ENCODE measurements at places on chromosomes 4 and X. TPM values are rescaled to one million over a fixed set of nuclear protein-coding genes. Genes with fewer than 3 reads are reported as not detected.

Gene PDE5A
- total RNA-seq = 2.6 TPM

Gene SHROOM3
- total RNA-seq = 28.9 TPM

Gene PDE6B
- 29.0 TPM for total RNA-seq

Gene FAM9B
- total RNA-seq = not detected

Gene SORBS2
- total RNA-seq = 3.7 TPM

Gene PNPLA4
- total RNA-seq = 24.8 TPM

Gene EGFL6
- total RNA-seq = under 0.01 TPM

Gene ADH7
- not detected for total RNA-seq

Gene CXorf49
- not detected for total RNA-seq

Gene AMBN
- not detected for total RNA-seq

Gene NXF2B
- not detected for total RNA-seq

Gene ATP8A1
- 1.1 TPM for total RNA-seq

Gene TSC22D3
- total RNA-seq = 277 TPM

Gene KLHL4
- 20.7 TPM for total RNA-seq

Gene ANTXR2
- 30.6 TPM for total RNA-seq

Gene CFAP47
- total RNA-seq = 0.13 TPM

Gene FOXR2
- not detected for total RNA-seq

Gene FGA
- 0.63 TPM for total RNA-seq

Gene QRFPR
- not detected for total RNA-seq

Gene AFP
- total RNA-seq = not detected

Gene CSAG1
- total RNA-seq = not detected

Gene MAGEA6
- not detected for total RNA-seq

Gene EVC2
- total RNA-seq = 5.6 TPM

Gene EIF2S3
- 147 TPM for total RNA-seq

Gene TCP11X2
- total RNA-seq = not detected

Gene MND1
- total RNA-seq = 1.4 TPM

Gene SLIT2
- total RNA-seq = 9.0 TPM

Gene SERPINA7
- total RNA-seq = not detected

Gene WDR17
- total RNA-seq = 0.98 TPM

Gene SPANXC
- total RNA-seq = not detected

Gene SCFD2
- 9.0 TPM for total RNA-seq

Gene OPHN1
- 2.8 TPM for total RNA-seq

Gene TEX13B
- not detected for total RNA-seq

Gene FRG2
- not detected for total RNA-seq

Gene TAF7L
- total RNA-seq = under 0.01 TPM

Measured in mesangial cell (primary cell).